ENCODE measurements at places on chromosomes 16 and 17.

- H3K27me3 ChIP-seq: no peaks in the 10 kb centered on the region
- H3K4me1 ChIP-seq: no peaks in the 10 kb centered on the region
- H3K4me3 ChIP-seq: no peak overlapping the region
- H3K27ac ChIP-seq: no peak overlapping the region
- DNase-seq: no peak
- H3K36me3 ChIP-seq: peaks cover 62% of the 10 kb centered on the region
Observed at GRCh38 chr17:75812096-75813013, 27.7 kb downstream of the UNK start.

- DNase-seq: no peak
- H3K27ac ChIP-seq: no peak overlapping the region
- no peaks in the 10 kb centered on the region for H3K36me3 ChIP-seq
- H3K27me3 ChIP-seq: no peaks in the 10 kb centered on the region
- no peak overlapping the region for H3K4me3 ChIP-seq
Observed at GRCh38 chr16:25063102-25063501, 47.9 kb upstream of the ARHGAP17 start.

- no peaks in the 10 kb centered on the region for H3K4me1 ChIP-seq
- no peaks in the 10 kb centered on the region for H3K27me3 ChIP-seq
- no peak for DNase-seq
- H3K4me3 ChIP-seq: no peak overlapping the region
- H3K27ac ChIP-seq: no peak overlapping the region
Observed at GRCh38 chr16:69542974-69543373, 22.8 kb upstream of the NFAT5 start.

DNA sequence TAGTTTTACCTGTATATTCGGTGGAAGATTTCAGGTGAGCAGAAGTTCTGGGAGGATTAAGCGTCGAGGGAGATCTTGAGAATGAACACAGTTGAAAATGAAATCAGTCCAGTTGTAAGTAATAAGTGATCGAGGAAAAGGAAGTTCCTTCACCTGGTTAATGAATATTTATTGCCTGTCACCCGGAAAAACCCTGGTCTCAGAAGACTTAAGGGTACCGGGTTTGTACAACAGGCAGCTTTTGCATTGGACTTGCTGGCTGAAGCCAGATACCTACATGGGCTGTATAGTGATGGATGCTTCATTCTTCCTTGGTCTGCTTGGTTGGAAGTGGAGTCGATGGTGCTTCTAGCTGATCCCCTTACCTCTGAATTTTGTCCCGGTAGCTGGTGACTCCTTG, 72.7 kb downstream of the PRKCA start:
- no peak overlapping the region for H3K4me3 ChIP-seq
- no peak for DNase-seq
- peaks cover 31% of the 10 kb centered on the region for H3K4me1 ChIP-seq
- no peak overlapping the region for H3K27ac ChIP-seq

DNA sequence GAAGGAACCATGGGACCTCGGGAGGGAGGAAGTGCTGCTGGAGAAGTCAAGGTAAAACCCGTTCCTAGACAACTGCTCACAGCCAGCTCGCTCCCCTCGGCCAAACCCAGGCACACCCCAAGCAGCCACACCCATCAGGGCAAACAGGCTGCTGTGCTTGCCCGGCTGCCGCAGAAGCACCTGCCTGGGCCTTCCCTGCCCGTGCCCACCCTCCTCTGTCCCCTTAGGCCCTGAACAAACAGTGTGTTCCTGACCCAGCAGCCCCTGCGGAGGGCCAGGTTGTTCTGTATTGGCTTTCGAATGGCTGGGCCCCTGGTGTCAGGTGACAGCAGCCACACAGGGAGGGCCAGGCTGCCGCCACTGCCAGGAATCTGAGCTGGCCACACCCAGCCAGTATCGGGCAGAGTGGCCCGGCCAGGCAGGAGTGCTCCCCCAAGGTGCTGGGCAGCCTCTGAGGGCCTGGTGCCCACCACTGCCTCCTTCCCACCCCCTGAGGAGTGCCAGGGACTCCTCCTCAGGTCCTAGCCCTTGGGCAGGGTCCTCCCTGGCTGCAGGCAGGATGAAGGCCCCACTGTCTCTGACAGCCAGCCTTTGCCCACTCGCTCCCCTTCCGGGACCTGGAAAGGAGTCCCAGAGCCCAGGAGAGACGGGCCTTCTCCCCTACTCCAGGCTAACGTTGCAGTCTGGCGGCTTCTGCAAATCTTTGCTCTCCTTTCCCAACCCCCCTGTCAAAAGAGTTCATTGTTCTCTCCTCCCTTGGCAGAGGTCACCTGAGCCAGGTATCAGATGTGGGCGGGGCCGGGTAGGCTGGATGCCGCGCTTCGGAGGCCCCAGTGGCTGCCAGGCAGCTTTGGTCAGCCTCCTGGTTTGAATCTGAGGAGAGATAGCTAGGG, 24.0 kb downstream of the LLGL2 start:
- no peaks in the 10 kb centered on the region for H3K4me1 ChIP-seq
- DNase-seq: no peak
- no peaks in the 10 kb centered on the region for H3K27me3 ChIP-seq
- no peaks in the 10 kb centered on the region for H3K36me3 ChIP-seq
- H3K27ac ChIP-seq: no peak overlapping the region

DNA sequence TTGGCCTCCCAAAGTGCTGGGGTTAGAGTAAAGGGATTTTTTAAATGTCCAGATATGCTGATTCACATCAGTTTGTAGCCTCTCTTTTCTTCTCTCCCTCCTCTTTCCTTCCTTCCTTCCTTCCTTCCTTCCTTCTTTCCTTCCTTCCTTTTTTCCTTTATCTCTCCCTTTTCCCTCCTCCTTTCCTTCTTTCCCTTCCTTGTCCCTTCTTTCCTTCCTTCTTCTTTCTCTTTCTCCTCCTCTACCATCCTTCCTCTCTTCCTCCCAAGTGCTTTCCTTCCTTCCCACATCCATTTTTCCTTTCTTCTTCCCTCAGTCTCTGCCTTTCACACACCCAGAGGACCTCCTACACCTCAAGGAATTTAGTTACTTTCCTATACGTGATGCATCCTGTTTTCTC, 671.8 kb downstream of the HS3ST4 start:
- no peaks in the 10 kb centered on the region for H3K36me3 ChIP-seq
- no peak for DNase-seq
- no peaks in the 10 kb centered on the region for H3K27me3 ChIP-seq
- no peak overlapping the region for H3K4me3 ChIP-seq
- no peaks in the 10 kb centered on the region for H3K4me1 ChIP-seq
- H3K27ac ChIP-seq: no peak overlapping the region

DNA sequence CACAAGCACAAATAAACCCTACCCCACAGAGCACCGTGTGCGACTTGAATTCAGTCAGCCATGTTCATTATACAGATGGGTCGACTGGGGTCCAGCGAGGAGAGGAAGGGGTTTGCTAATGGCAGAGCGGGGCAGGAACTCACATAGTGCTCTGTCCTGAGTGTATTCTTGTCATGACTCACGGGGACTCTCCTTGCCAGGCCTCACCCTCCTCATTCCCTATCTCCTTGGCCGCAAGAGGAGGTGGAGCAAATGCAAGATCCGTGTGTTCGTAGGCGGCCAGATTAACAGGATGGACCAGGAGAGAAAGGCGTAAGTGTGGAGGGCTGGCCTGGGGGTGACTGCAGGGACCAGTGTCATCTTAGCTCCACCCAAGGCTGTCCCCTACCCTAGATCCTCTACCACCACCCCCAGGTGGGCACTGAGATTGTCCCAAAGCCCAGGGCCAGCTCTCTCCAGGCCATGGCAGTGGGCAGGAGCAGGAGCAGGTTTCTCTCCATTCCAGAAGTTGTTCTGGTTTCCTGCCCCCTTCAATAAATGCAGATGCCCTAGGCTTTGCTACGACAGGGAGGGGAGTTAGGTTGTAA, 29.4 kb downstream of the SLC12A3 start:
- no peak overlapping the region for H3K27ac ChIP-seq
- H3K27me3 ChIP-seq: no peaks in the 10 kb centered on the region
- H3K4me1 ChIP-seq: peaks cover 10% of the 10 kb centered on the region
- no peak overlapping the region for H3K4me3 ChIP-seq

- H3K27ac ChIP-seq: no peak overlapping the region
- H3K36me3 ChIP-seq: no peaks in the 10 kb centered on the region
- no peaks in the 10 kb centered on the region for H3K27me3 ChIP-seq
- no peak for DNase-seq
Observed at GRCh38 chr17:49549691-49550678, 25.7 kb upstream of the NXPH3 start.

- no peak for DNase-seq
- peaks cover 11% of the 10 kb centered on the region for H3K36me3 ChIP-seq
- no peaks in the 10 kb centered on the region for H3K27me3 ChIP-seq
- H3K27ac ChIP-seq: no peak overlapping the region
- H3K4me1 ChIP-seq: peaks cover 15% of the 10 kb centered on the region
Observed at GRCh38 chr16:68233085-68233834, 2.7 kb downstream of the ESRP2 start.

DNA sequence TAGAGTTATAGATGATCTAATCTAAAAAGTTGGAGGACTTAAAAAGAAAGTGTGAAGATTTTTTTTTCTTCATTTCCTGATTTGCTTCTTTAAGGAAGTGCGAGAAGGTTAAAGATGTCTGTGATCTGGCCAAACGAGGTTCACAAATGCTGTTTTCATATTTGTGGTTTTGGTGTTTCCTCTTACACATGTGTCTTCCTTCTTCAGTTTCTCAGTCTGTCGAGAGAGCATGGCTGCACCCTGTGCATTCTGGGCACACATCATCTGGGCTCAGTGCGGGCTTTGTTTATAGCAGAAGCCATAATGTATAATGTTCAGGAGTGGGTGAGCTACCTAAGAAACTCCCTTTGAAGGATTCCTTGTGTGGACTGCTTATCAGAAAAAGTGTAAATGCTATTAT, 260.4 kb upstream of the TBX2 start:
- H3K27me3 ChIP-seq: no peaks in the 10 kb centered on the region
- no peaks in the 10 kb centered on the region for H3K36me3 ChIP-seq
- H3K27ac ChIP-seq: no peak overlapping the region
- peak; percentile 81 for DNase-seq

DNA sequence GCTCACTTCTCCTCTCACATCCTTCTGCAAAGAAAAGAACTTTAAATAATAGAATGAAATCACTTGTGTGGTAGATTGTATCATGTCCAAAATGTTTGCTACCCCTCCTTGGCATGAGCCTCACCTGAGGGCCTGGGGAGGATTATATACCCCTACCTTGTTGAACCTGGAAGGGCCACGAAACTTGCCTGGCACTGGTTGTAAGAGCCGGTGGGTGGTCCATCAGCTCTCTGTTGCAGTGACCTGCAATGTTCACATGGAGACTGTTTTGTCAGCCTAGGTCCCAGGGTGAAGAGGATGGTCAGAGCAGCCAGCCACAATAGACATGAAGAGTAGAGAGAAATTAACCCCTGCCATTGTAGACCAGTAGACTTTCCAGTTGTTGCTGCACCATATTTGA, 10.2 kb downstream of the RSAD1 start:
- H3K4me1 ChIP-seq: no peaks in the 10 kb centered on the region
- DNase-seq: no peak
- no peak overlapping the region for H3K4me3 ChIP-seq
- H3K27ac ChIP-seq: no peak overlapping the region
- peaks cover 20% of the 10 kb centered on the region for H3K36me3 ChIP-seq
- H3K27me3 ChIP-seq: no peaks in the 10 kb centered on the region

- no peak overlapping the region for H3K27ac ChIP-seq
- H3K4me1 ChIP-seq: no peaks in the 10 kb centered on the region
- no peaks in the 10 kb centered on the region for H3K27me3 ChIP-seq
- no peak overlapping the region for H3K4me3 ChIP-seq
- DNase-seq: no peak
Observed at GRCh38 chr16:11402745-11403533, 57.7 kb downstream of the RMI2 start.

DNA sequence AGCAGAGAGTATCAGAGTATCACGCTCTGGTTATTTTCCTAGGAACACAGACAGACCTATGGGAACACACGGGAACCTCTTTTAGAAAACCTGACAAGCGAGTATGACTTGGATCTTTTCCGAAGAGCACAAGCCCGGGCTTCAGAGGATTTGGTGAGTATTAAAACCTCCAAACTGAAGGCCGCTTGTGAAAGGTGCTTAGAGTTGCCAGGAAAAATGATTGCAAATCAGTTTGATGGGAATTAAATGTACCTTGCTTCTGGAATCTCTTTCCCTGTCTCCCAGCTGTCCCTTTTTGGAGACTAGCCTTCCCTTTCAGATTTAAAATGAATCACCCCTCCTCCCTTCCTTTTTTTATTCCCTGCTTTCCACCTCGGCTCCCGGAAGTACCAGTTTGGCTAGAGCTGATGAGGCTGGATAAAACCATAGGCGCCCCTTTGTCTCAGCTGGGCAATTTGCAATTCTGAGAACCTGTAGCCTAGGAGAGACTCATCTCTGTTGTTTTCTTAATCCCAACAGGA, 27.3 kb downstream of the KAT7 start:
- no peaks in the 10 kb centered on the region for H3K27me3 ChIP-seq
- DNase-seq: no peak
- no peak overlapping the region for H3K4me3 ChIP-seq
- peaks cover 25% of the 10 kb centered on the region for H3K36me3 ChIP-seq
- H3K27ac ChIP-seq: no peak overlapping the region

GRCh38 chr16:84088695-84089395, 27.9 kb downstream of the MBTPS1 start:
- H3K27ac ChIP-seq: no peak overlapping the region
- peaks cover 71% of the 10 kb centered on the region for H3K36me3 ChIP-seq
- H3K4me1 ChIP-seq: peaks cover 29% of the 10 kb centered on the region

- no peak overlapping the region for H3K27ac ChIP-seq
- DNase-seq: no peak
- H3K36me3 ChIP-seq: no peaks in the 10 kb centered on the region
- no peak overlapping the region for H3K4me3 ChIP-seq
Observed at GRCh38 chr16:75086281-75086680, 30.3 kb downstream of the LDHD start.

GRCh38 chr17:78572239-78573205, 4.7 kb downstream of the DNAH17 start:
- DNase-seq: no peak
- H3K27me3 ChIP-seq: no peaks in the 10 kb centered on the region
- H3K4me1 ChIP-seq: no peaks in the 10 kb centered on the region
- no peak overlapping the region for H3K27ac ChIP-seq
- H3K36me3 ChIP-seq: no peaks in the 10 kb centered on the region

- H3K36me3 ChIP-seq: no peaks in the 10 kb centered on the region
- no peaks in the 10 kb centered on the region for H3K27me3 ChIP-seq
- H3K4me1 ChIP-seq: no peaks in the 10 kb centered on the region
- H3K27ac ChIP-seq: no peak overlapping the region
- DNase-seq: no peak
- no peak overlapping the region for H3K4me3 ChIP-seq
Observed at GRCh38 chr16:55155815-55156214, 168.2 kb upstream of the IRX6 start.

- peaks cover 3% of the 10 kb centered on the region for H3K27me3 ChIP-seq
- H3K4me3 ChIP-seq: no peak overlapping the region
Observed at GRCh38 chr17:81534157-81535006, 6.2 kb downstream of the FSCN2 start.

GRCh38 chr17:58316260-58316960, 12.2 kb downstream of the TSPOAP1 start:
- H3K4me1 ChIP-seq: peaks cover 18% of the 10 kb centered on the region
- no peak overlapping the region for H3K27ac ChIP-seq
- H3K36me3 ChIP-seq: no peaks in the 10 kb centered on the region
- H3K4me3 ChIP-seq: no peak overlapping the region

- H3K4me3 ChIP-seq: no peak overlapping the region
- H3K36me3 ChIP-seq: no peaks in the 10 kb centered on the region
- DNase-seq: no peak
- no peak overlapping the region for H3K27ac ChIP-seq
- no peaks in the 10 kb centered on the region for H3K4me1 ChIP-seq
Observed at GRCh38 chr16:59697236-59697635, 963.1 kb upstream of the GOT2 start.
